ENCODE measurements at places on chromosomes 2 and 18.

DNA sequence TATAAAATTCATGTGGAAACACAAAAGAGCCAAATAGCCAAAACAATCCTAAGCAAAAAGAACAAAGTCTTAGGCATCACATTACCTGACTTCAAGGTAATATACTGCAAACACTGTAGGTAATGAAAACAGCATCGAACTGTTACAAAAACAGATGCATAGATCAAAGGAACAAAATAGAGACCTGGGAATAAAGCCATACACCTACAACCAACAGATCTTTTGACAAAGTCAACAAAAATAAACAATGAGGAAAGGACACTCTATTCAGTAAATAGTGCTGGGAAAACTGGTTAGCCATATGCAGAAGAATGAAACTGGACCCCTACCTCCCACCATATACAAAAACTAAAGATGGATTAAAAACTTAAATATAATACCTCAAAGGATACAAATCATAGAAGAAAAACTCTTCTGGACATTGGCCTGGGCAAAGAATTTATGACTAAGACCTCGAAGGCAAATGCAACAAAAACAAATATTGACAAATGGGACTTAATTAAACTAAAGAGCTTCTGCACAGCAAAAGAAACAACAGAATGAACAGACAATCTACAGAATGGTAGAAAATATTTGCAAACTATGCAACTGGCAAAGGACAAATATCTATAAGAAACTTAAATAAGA lies 218.0 kb downstream of the PHLPP1 start:
- no peak overlapping the region for H3K4me3 ChIP-seq
- H3K4me1 ChIP-seq, result no peaks in the 10 kb centered on the region
- H3K27me3 ChIP-seq, result no peaks in the 10 kb centered on the region
- no peak for DNase-seq
- H3K27ac ChIP-seq, result no peak overlapping the region
- peaks cover 4% of the 10 kb centered on the region for H3K36me3 ChIP-seq

DNA sequence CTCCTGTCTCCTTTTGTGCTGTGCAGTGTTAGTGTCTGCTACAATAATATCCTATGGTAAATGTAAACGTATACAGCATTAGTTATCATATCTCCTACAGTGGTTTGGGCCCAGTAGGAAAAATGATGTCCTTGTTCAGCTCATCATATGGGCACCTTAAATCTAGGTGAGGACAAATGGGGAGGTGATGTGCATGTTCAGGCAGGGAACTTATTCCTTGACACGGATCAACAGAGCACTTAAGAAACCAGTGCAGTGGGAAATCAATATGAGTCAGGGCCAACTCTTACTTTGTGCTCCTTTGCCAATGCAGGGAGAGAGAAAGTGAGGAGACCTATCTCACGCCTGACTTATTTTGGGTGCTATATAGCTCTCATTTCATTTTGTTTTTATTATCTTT lies 76.4 kb downstream of the KLHL14 start:
- H3K4me3 ChIP-seq, result no peak overlapping the region
- no peaks in the 10 kb centered on the region for H3K36me3 ChIP-seq
- no peak overlapping the region for H3K27ac ChIP-seq
- no peaks in the 10 kb centered on the region for H3K4me1 ChIP-seq

- H3K36me3 ChIP-seq, result peaks cover 7% of the 10 kb centered on the region
- peaks cover 8% of the 10 kb centered on the region for H3K27me3 ChIP-seq
Observed at GRCh38 chr2:159904959-159905305, 106.9 kb upstream of the CD302 start.

- peaks cover 18% of the 10 kb centered on the region for H3K27me3 ChIP-seq
- peak overlapping the region; percentile 84 for H3K27ac ChIP-seq
- peaks cover 28% of the 10 kb centered on the region for H3K4me1 ChIP-seq
- H3K36me3 ChIP-seq, result peaks cover 4% of the 10 kb centered on the region
Observed at GRCh38 chr18:77676910-77677309, 427.3 kb downstream of the GALR1 start.

GRCh38 chr18:48933578-48934414 lies 17.0 kb downstream of the SMAD7 start:
- H3K36me3 ChIP-seq, result no peaks in the 10 kb centered on the region
- no peak for DNase-seq
- H3K4me3 ChIP-seq, result peak overlapping the region; percentile 57
- no peak overlapping the region for H3K27ac ChIP-seq
- H3K4me1 ChIP-seq, result peaks cover 53% of the 10 kb centered on the region

DNA sequence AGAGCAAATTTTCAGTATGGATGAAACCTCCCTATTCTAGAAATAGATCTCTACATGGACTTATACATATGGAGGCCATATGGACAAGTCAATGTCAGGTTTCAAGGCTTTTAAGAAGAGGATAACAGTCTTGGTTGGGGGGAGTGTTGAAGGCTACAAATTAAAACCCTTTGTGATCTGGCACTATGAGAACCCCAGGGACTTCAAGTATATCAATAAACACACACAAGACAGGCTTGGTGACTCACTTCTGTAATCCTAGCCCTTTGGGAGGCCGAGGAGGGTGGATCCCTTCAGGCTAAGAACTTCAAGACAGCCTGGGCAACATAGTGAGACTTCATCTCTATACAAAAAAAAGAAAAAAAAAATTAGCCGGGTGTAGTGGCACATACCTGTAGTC lies 127.2 kb upstream of the SP5 start:
- peak overlapping the region; percentile 36 for H3K4me3 ChIP-seq
- H3K4me1 ChIP-seq, result peaks cover 30% of the 10 kb centered on the region
- no peaks in the 10 kb centered on the region for H3K27me3 ChIP-seq
- H3K36me3 ChIP-seq, result no peaks in the 10 kb centered on the region

GRCh38 chr18:35616664-35617423 lies 35.3 kb downstream of the GALNT1 start:
- DNase-seq, result no peak
- H3K4me3 ChIP-seq, result no peak overlapping the region
- no peaks in the 10 kb centered on the region for H3K36me3 ChIP-seq
- H3K27me3 ChIP-seq, result peaks cover 1% of the 10 kb centered on the region
- peaks cover 15% of the 10 kb centered on the region for H3K4me1 ChIP-seq

DNA sequence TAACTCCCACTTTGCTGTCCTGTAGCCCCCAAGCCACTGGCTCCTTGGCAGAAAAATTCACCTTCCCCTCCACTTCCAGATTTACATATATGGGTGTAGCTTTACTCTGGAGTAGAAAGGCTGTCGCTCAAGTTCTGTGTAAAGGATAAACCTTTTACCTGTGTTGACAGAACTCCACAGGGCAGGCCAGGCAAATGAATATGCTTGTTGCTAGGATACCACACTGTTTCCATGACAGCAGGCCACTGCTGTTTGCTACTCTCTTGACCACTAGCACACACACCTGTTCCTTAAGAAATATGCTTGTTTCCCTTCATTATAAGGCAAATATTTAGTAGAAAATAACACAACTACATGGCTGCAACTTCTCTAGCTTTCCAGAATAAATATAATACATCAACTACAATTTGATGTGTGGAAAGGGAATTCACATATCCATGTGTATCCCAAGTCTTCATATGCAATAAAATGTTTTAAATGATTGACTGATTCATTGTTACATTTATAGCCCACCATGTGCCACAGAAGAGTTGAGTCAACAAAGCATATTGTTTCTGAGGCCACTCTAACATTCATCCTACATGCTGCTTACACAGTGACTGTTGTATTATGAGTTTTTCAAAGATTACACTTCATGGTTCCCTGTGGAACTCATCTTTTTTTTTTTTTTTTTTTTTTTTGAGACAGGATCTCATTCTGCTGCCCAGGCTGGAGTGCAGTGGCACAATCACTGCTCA lies 56.2 kb upstream of the ROCK1 start:
- H3K4me3 ChIP-seq, result no peak overlapping the region
- no peaks in the 10 kb centered on the region for H3K36me3 ChIP-seq
- peaks cover 2% of the 10 kb centered on the region for H3K4me1 ChIP-seq
- no peak overlapping the region for H3K27ac ChIP-seq

DNA sequence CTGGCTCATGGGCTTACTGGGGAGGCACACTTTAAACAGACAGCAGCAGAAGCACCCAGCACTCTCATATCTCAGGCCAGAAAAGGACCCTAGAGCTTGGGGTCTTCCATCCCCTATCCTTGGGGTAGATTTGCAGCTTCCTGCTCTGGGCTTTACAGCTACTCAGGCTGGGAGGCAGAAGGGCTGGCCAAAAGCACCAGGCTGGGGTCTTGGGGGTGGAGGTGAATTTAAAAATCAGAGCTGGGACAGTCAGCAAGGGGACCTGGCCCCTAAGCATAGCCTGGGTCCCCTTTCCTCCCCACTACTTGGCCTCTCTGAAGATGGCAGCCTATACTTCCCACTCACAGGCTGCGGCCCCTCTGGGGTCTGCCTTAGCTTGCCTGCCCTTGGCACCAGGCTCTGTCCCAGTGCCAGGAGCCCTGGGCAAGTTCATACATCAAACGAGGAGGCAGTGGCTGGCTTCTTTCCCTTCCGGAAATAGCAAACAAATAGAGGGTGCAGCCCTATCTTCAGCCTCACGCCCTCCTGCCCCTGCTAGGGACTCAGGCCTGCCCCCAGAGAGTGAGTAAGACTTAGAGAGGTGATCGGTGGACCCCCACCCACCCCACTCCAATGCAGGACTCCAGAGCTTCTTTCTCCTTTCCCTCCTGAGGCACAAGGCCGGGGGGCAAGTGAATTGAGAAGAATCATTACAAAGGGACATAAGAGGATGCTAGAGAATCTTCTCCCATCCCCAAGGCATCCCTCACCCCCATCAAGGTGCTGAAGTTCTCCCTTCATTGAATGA lies 26.0 kb upstream of the TNS1 start:
- H3K4me1 ChIP-seq, result no peaks in the 10 kb centered on the region
- H3K36me3 ChIP-seq, result no peaks in the 10 kb centered on the region
- H3K4me3 ChIP-seq, result no peak overlapping the region
- DNase-seq, result no peak
- no peak overlapping the region for H3K27ac ChIP-seq
- peaks cover 7% of the 10 kb centered on the region for H3K27me3 ChIP-seq

- peaks cover 5% of the 10 kb centered on the region for H3K36me3 ChIP-seq
- no peak overlapping the region for H3K4me3 ChIP-seq
- peaks cover 12% of the 10 kb centered on the region for H3K27me3 ChIP-seq
- peaks cover 19% of the 10 kb centered on the region for H3K4me1 ChIP-seq
- peak overlapping the region; percentile 82 for H3K27ac ChIP-seq
Observed at GRCh38 chr2:119684518-119684917, 5.5 kb downstream of the TMEM177 start.

GRCh38 chr2:120893811-120894584 lies 158.3 kb downstream of the GLI2 start:
- H3K36me3 ChIP-seq, result peaks cover 5% of the 10 kb centered on the region
- peak overlapping the region; percentile 13 for H3K27ac ChIP-seq
- H3K4me3 ChIP-seq, result peak overlapping the region; percentile 30
- peaks cover 31% of the 10 kb centered on the region for H3K4me1 ChIP-seq

GRCh38 chr2:39996653-39997080 lies 217.6 kb upstream of the THUMPD2 start:
- no peaks in the 10 kb centered on the region for H3K4me1 ChIP-seq
- no peak overlapping the region for H3K4me3 ChIP-seq
- no peak overlapping the region for H3K27ac ChIP-seq
- H3K36me3 ChIP-seq, result no peaks in the 10 kb centered on the region

DNA sequence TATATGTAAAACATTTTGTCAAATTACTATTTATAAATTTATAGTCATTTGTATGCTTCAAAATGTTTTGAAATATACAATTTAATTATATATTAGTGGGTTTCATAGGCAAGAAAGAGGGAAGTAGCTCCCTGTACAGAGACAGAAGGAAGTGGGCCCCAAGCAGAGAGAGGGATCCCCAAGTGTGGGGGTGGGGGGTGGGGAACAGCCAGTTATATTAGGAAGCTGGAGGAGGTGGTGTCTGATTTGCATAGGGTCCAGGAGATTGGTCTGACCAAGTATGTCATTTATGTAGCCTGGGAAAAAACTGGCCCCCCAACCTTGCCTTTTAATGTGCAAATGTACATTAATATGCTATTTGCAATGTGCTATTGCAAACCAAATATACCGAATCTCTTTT lies 76.5 kb upstream of the ZSWIM2 start:
- H3K36me3 ChIP-seq, result peaks cover 3% of the 10 kb centered on the region
- DNase-seq, result no peak
- no peaks in the 10 kb centered on the region for H3K4me1 ChIP-seq
- H3K27me3 ChIP-seq, result no peaks in the 10 kb centered on the region
- H3K4me3 ChIP-seq, result no peak overlapping the region

GRCh38 chr2:193695367-193695766 lies 1500.6 kb upstream of the TMEFF2 start:
- H3K27ac ChIP-seq, result no peak overlapping the region
- H3K27me3 ChIP-seq, result no peaks in the 10 kb centered on the region
- no peaks in the 10 kb centered on the region for H3K4me1 ChIP-seq
- H3K4me3 ChIP-seq, result no peak overlapping the region

- H3K27me3 ChIP-seq, result no peaks in the 10 kb centered on the region
- H3K4me3 ChIP-seq, result no peak overlapping the region
- H3K36me3 ChIP-seq, result no peaks in the 10 kb centered on the region
Observed at GRCh38 chr2:191866675-191867506, 20.0 kb upstream of the CAVIN2 start.

- no peak overlapping the region for H3K27ac ChIP-seq
- H3K27me3 ChIP-seq, result peaks cover 6% of the 10 kb centered on the region
- no peak for DNase-seq
- H3K4me3 ChIP-seq, result no peak overlapping the region
Observed at GRCh38 chr2:109253217-109253616, 124.2 kb downstream of the SH3RF3 start.

DNA sequence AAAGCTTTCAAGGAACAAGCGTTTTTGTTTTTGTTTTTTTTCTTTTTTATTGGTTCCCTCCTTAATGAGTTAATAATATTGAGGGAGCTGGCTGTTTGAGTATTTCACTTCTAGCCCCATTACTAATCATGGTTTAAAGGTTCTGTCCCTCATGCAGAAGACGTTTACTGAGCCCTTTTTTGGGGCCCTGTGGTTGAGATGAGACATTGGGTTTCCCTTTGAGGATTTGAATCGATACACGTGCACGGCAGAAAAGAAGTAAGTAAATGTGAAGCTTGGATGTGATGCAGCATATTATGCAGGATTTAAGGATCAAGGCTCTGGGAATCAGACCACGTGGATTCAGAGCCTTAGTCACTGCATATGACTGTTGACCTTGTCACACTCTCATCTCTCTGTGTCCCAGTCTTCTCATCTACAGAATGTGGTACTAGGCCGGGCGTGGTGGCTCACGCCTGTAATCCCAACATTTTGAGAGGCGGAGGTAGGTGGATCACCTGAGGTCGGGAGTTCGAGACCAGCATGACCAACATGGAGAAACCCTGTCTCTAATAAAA lies 1.0 kb upstream of the CHST10 start:
- no peak overlapping the region for H3K27ac ChIP-seq
- peaks cover 2% of the 10 kb centered on the region for H3K27me3 ChIP-seq
- H3K4me1 ChIP-seq, result peaks cover 11% of the 10 kb centered on the region
- H3K36me3 ChIP-seq, result no peaks in the 10 kb centered on the region

GRCh38 chr2:1577846-1578245 lies 164.6 kb downstream of the TPO start:
- peaks cover 11% of the 10 kb centered on the region for H3K36me3 ChIP-seq
- DNase-seq, result no peak
- H3K27me3 ChIP-seq, result peaks cover 10% of the 10 kb centered on the region
- no peak overlapping the region for H3K27ac ChIP-seq

All from glutamatergic neuron (in vitro differentiated cells).